ENCODE measurements at places on chromosomes 6 and 20.

DNA sequence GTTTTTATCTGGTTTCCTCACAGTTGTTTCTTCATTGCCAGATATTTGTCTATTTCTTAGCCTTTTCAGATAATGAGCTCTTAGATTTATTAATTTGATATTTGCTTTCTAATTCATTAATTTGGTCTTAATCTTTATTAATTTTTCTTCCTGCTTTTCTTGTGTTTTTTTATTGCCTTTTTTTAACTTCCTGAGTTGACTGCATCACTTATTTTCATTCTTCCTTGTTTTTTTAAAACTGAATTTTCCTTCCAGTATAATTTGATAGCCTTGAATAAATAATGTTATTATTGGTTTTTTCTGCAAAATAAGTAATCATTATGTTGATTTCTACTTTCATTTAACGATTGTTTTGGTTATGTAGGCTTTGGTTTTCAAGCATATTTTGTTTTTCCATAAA is 91.5 kb downstream of the RNF144B start:
- DNase-seq: no peak

GRCh38 chr6:20319520-20320357 is 81.9 kb upstream of the E2F3 start:
- peak; percentile 57 for DNase-seq

GRCh38 chr20:9808166-9808565 is 30.7 kb downstream of the PAK5 start:
- no peak for DNase-seq

- DNase-seq: no peak
These were observed 3.8 kb upstream of the PIGU start for GRCh38 chr20:34680586-34681175.

DNA sequence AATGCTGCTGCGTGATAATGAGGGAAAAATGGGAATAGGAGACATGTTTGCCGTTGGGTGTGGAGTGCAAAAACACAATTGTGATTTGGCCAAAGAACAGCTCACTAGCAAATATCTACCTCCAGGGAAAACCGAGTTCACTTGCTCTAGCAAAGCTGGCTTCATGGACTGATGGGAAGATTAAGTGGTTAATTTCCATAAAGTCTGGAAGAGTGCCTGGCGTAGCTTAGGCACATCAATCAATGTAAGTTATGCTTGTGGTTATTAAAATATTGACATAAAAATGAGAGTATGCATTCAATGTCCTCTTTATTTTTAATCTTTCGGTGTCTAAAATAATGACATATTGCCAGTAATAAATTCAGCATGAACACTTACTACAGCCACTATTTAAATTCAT is 267.5 kb downstream of the SMOC2 start:
- no peak for DNase-seq

GRCh38 chr6:90849686-90850085 is 262.8 kb upstream of the MAP3K7 start:
- no peak for DNase-seq

- DNase-seq: peak; percentile 62
These were observed 91.8 kb upstream of the NHSL1 start for GRCh38 chr6:138590796-138591709.

- DNase-seq: no peak
These were observed 99.5 kb downstream of the PRDM1 start for GRCh38 chr6:106185615-106186014.

DNA sequence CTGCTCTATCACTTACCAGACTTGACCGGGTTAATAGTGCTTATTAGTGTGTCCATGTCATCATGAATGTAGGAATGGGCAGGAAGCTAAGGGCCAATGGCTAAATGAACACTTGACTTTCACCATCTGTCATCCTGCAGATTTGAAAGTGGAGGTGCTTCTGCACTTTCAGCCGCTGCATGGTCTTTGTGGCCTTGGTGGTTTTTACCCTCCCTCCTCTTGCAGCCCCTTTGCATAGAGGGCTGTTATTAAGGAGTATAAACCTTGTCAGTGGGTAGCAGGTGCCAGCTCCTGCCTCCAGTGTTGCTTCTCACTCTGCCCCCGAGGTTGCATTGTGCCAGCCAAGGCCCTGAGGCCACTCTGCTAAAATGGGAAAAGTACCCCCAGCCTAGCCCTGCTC is 122.2 kb upstream of the TNFAIP3 start:
- no peak for DNase-seq

- no peak for DNase-seq
These were observed 162.0 kb upstream of the MLN start for GRCh38 chr6:33965766-33966165.

DNA sequence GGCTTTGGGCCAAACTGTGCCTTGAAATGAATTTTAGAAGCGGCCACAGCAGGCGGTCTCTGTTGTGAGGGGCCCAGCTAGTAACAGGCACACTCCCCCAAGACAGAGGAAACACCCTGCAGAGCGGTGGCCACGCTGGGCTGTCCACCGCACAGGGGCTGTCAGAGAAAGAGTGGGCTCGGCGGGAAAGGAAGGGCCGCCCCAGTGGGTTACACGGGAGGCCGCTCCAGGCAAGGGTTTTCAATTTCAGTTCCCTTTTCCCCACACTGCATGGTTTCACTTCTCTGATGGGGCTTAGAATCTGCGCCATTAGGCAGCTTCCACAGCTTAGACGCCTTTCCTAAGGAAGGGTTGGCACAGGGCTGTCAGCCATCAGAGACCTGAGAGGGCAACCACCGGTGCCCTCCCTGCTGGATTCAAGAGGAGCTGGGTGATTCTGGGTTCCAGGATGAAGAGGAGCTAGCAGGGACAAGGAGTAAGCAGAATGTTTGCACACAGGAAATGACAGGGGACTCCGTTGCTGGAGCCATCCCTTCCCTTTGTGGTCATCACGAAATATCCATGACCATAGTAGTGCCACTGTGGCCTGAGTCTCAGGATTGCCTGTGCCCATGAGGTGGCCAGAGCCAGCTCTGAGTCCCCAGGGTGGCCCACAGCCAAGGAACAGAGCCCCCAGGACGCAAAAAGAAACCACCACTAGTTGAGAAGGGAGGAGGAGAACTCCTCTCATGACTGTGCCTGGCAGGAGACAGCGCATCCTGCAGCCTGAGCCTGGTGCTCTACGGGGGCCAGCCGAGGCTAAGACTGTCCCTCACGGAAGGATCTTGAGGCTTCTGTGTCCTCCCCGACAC is 282.7 kb downstream of the NRN1 start:
- no peak for DNase-seq

- no peak for DNase-seq
These were observed 331.8 kb upstream of the BTBD3 start for GRCh38 chr20:11585752-11586352.

- no peak for DNase-seq
These were observed 4.9 kb downstream of the HSP90AB1 start for GRCh38 chr6:44251576-44252524.

- no peak for DNase-seq
These were observed 17.5 kb downstream of the LAMA5 start for GRCh38 chr20:62349556-62350097.

DNA sequence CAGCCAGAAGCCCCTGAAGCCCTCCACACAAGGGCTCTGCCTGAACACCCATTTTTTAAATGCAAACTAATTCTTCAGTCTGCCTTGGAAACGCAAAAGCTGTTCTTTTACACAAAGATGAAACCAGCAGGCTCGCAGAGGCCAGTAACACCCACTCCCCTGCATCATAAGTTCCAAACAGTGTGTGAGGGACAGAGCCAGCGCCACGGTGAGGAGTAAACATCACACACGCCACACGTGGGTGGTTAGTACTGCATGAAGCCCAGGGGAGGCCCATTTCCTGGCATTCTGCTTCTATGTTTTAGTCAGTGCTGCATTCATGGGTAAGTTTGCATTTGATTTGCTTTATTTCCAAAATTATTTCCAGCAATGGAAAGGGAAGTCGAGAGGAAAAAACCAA is 217.7 kb upstream of the RIN2 start:
- no peak for DNase-seq

- DNase-seq: no peak
These were observed 29.5 kb upstream of the SIRPG start for GRCh38 chr20:1687053-1687452.

- DNase-seq: no peak
These were observed 467.5 kb downstream of the CDKAL1 start for GRCh38 chr6:21001736-21002135.

DNA sequence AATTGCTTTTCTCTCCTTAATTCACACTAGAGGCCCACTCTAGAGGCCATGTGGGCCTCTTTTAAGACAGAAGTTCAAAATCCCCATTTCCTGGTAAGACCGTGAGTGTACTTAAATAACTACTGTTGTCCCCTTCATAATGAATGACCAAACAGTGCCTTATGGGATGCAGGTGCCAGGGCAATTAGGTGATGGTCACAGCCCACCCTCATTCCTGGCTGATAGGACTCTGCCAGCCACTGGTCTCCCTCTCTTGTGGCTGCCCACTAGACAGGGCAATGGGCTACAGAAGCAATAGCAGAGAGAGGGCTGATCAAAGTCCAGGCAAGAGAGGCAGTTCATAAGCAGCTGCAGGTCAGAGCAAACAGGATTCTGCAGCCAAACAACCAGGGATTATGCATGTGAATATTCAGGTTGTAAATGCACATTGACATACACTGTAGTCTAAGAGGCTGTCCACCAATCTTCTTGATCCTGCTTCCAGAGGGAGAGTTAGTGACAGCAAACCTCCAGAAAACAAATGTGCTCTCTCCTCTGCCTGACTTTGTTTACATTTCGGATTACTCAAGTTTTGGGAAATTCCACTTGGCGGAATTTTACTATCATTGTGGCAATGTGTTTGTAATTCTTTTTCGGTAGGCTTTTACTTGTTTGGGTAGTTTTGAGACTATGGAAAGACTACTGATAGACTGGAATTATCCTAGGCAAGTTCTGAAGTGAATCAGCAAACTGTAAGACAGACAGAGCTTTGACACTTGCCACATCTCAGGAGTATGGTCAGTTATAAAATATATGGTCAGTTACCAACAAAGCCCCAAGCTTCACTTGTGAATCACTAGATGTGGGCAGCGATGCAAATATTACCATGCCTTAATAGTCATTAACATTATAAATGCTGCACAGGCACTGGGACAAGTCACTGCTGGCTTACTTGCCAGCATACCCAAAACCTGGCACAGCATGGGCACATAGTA is 12.8 kb downstream of the PTPRK start:
- no peak for DNase-seq

- no peak for DNase-seq
These were observed 16.1 kb downstream of the HIVEP1 start for GRCh38 chr6:12028213-12028612.

GRCh38 chr20:44807051-44807683 is 3.2 kb downstream of the RIMS4 start:
- DNase-seq: no peak

DNA sequence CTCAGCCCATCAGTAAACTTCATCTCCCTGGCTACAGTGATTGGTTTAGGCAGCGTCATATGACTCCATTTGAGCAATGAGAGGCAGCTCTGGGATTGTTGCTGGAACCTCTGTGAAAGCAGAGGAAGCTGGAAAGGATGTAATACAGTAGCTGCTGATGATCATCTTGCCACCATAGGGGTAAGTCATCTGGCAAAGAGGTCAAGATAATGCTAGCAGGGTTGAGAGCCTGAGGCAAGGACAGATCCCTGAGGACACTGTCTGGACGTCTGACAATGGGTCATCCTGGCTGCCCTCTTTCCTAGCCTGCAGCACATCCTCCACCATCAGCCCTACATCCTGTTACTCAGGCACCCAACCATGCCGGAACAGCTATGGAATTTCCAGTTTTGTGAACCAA is 25.5 kb upstream of the FKBP1A start:
- no peak for DNase-seq

- DNase-seq: no peak
These were observed 93.2 kb downstream of the PSMG4 start for GRCh38 chr6:3351829-3352524.

GRCh38 chr6:88890860-88891845 is 72.3 kb downstream of the RNGTT start:
- no peak for DNase-seq

DNA sequence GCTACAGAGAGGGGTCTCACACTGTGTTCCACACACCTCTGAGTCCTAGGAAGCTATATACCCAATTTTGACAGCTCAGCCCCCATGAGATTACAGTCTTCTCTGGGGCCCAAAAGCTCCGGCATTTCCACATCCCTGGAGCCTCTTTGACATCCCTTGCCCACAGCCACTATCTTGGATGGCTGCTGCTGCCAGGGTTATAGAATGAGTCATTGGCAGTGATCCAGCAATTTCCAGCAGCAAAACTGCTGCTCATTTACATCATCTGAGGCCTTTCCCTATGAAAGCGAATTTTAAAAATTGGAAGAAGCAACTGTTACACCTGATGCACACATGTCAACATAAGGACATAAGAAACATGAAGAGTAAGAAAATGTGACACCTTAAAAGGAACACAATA is 590.7 kb downstream of the MEI4 start:
- no peak for DNase-seq

- DNase-seq: no peak
These were observed 152.2 kb upstream of the SYNDIG1 start for GRCh38 chr20:24317224-24317623.

GRCh38 chr20:41183391-41183790 is 46.0 kb downstream of the PLCG1 start:
- DNase-seq: no peak

- DNase-seq: no peak
These were observed 6.9 kb downstream of the NELFCD start for GRCh38 chr20:58987790-58988564.

Measured in CD8-positive, alpha-beta T cell (primary cell).